NCI-H1092 treated with DMSO at 0.1 percent for 48 hours (cell line): ENCODE measurements at places on chromosomes 3 and 15.

GRCh38 chr3:190130037-190130436 lies 9.3 kb upstream of the P3H2 start:
- no peak for DNase-seq

DNA sequence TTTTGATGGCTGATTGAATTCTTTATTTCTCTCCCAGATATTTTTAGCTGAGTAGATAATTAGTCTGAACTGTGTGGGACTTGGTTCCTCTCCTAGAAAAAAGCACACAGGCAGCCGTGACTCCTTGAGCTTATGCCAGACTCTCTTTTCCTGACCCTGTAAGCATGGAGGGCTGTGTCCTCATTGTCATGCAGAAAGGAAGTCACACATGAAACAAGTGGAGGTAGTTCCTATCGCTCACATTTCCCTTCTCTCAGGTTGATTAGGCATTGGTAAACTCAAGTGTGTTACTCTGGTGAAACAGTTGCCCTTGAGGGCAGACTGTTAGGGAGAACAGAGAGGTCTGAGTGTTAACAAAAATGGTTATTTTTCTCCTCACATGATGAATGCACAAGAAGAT lies 6.3 kb upstream of the RTP4 start:
- DNase-seq = peak; percentile 3

- DNase-seq = no peak
Observed at GRCh38 chr3:33271324-33271723, 5.9 kb upstream of the FBXL2 start.

DNA sequence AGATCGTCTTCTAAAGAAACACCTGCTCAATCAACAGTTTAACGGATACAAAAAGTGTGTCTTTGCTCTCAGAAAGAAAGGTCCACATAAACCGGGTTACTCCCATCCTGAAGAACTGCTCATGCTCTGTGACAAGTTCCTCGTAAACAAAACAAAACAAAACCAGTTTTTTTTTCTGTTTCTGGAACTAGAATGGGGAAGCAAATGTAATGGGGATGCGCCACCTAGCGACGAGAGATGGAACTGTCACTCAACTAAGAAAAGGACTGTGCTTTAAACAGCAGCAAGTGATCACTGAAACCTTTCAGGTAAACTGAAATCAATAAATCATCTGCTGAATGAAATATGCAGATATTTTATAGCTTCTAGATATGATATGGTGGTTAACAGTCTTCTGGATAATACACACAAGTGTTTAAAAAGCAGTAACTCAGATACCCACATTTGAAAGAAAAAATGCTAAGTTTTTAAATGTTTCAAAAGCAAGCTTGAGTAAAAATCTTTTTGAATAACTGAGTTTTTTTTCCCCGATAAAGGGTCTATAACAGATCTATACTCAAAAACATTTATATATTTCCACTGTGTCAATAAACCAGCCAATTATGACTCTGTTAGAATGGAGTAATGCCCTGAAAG lies 10.9 kb downstream of the TM2D3 start:
- peak; percentile 1 for DNase-seq

DNA sequence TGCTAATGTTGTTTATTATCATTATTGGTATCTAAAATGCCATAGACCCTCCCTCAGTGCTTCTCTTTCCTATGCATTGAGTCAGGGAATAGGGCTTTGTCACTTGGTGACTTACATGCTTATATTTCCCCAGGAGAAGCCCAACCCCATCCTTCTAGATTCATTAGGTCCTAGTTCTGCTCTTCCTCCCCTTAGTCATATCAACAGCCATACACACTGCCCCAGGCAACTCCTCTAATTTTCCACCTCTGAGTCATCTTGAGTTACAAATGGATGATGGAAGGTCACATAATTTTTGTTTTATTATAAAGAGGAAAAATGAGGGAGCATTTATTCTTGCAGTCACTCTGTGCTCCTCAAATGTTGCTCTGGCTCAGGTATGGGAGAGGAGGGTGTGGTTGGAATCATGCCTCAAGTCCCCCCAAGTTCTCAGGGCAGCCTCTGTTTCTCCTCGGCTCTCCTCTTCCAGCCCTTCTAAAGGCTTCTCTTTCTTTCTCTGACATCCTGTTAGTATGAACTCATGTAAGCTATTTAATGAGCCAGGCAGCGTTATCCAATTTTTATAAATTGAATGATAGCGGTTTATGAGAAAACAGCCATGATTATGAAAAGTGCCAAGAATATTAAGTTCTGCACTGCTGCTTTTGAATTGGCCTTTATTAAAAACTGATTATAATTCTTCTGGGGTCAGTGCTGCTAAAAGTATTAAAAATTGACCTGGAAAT lies 45.6 kb upstream of the FSTL1 start:
- no peak for DNase-seq

GRCh38 chr3:141677701-141678100 lies 60.4 kb upstream of the RNF7 start:
- DNase-seq = no peak

- DNase-seq = no peak
Observed at GRCh38 chr15:40716165-40716564, 21.2 kb downstream of the RAD51 start.

GRCh38 chr3:106590216-106590615 lies 721.4 kb upstream of the CBLB start:
- no peak for DNase-seq

GRCh38 chr3:123535580-123535979 lies 49.3 kb downstream of the HACD2 start:
- DNase-seq = no peak

DNA sequence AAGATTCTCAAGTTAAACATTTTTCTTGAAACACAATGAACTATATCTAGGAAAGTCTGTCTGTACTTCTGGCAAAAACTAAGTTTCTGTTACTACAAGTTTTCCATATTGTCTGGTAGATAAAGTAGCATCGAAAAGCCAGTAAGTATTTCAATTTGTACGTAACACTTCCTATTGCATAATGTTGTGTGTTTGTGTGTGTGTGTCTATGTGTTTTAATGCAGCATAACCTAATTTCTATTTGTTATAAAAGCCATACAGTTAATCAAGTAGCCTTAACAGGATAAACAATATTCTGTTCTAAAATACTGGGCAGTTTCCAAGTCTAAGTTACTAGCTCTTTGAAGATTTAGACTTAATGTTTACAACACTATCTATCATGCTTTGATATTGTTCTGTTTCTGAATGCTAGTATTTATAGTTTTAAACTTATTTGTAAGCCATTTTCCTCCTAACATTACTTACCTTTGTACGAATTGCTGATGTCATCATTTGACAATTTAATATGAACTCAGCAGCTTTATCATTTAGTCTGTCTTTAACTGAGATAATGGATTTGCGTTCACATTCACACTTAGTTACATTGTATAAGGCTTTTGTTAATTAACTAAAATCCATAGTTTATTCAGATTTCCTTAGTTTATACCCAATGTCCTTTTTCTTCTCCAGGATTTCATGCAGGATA lies 163.9 kb downstream of the CBLB start:
- no peak for DNase-seq

- DNase-seq = no peak
Observed at GRCh38 chr15:38085114-38085513, 150.7 kb downstream of the TMCO5A start.

- no peak for DNase-seq
Observed at GRCh38 chr3:170947018-170947769, 38.8 kb upstream of the EIF5A2 start.

- DNase-seq = no peak
Observed at GRCh38 chr3:73101881-73102280, 40.4 kb downstream of the EBLN2 start.

- DNase-seq = no peak
Observed at GRCh38 chr15:45424429-45424828, 46.1 kb upstream of the GATM start.
